ENCODE measurements at places on chromosomes 4 and X. TPM values are rescaled to one million over a fixed set of nuclear protein-coding genes. Genes with fewer than 3 reads are reported as not detected.

GRCh38 chr4:183670251-183670650 lies 11.2 kb downstream of the TRAPPC11 start:
- no peak for DNase-seq

- DNase-seq = no peak
Measured at GRCh38 chr4:866761-867390, 40.9 kb upstream of the CPLX1 start.

DNA sequence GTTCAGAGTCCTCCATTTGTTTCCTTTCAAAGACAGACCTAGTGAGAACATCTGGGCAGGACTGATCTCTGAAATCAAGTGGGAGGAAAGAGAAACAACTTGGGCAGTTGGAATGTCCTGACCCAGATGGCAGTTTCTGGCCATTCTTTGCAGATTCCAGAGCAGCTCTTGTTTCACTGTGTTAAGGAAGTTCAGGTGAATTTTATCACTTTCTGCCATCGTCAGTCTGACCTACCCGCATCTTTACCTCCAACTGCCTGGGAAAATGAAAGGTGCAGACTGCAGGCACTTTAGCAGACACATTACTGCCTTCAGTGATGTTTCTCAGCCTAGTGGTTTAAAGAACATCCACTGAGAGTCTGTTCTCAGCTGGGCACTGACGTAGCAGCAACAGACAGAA lies 216.2 kb downstream of the CEP135 start:
- no peak for DNase-seq

Gene TMEM271
- not detected for total RNA-seq

Gene HS3ST1
- total RNA-seq = 6.8 TPM

GRCh38 chrX:44157283-44157682 lies 184.1 kb upstream of the NDP start:
- no peak for DNase-seq

DNA sequence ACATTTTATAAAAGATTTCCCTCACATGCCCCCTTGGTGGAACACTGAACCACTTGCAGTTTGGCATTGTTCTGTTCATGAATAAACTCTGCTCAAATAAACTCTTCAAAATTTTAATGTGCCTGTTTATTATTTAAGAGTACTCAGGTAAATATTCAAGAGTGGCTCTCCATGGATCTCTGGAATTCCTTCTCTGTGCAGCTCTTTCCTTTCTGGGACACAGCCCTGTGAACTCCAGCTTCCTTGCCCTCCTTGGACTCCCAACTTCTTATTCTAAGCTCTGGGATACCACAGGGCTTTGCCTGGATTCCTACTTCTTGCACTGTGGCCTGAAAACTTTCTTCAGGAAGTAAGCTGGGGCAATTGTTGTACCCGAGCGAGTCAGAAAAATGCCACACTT lies 8.3 kb downstream of the BEX3 start:
- no peak for DNase-seq

GRCh38 chrX:146881521-146881920 lies 67.0 kb upstream of the CXorf51A start:
- no peak for DNase-seq

GRCh38 chr4:83785891-83786290 lies 250.0 kb downstream of the GPAT3 start:
- no peak for DNase-seq

- DNase-seq = no peak
Measured at GRCh38 chr4:2638730-2639129, 102.3 kb downstream of the FAM193A start.

DNA sequence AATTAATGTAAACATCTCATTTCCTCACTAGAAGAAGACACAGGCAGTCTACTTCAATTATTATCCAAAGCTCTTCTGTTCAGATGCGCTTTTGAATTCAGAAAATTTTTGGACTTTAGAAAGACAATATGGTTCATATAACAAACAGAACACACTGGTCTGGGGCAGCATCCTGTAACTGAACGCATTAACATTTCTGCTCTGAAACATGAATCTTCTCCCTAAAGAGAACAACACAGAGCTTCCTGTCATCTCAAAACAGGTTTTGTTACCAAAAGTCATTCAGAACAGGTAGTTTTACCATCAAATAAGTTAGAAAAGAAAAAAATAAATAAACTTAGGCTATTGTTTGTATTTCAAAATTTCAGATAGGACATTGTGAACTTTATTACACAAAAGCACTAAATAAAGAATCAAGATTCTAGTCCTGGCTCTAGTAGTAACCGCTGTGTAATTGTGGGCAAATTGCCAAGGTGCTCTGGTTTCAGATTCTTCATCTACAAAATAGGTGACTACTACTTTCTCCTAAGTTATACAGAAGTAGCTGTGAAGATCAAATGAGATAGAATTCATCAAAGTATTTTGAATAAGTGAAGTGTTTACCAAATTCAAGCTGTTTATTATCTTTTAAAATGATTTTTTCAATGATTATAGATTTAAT lies 252.3 kb upstream of the RASGEF1B start:
- DNase-seq = no peak

- no peak for DNase-seq
Measured at GRCh38 chr4:17328141-17328815, 183.6 kb downstream of the QDPR start.

Gene SLC10A3
- 19.7 TPM for total RNA-seq

Gene WDR45
- total RNA-seq = 63.4 TPM

DNA sequence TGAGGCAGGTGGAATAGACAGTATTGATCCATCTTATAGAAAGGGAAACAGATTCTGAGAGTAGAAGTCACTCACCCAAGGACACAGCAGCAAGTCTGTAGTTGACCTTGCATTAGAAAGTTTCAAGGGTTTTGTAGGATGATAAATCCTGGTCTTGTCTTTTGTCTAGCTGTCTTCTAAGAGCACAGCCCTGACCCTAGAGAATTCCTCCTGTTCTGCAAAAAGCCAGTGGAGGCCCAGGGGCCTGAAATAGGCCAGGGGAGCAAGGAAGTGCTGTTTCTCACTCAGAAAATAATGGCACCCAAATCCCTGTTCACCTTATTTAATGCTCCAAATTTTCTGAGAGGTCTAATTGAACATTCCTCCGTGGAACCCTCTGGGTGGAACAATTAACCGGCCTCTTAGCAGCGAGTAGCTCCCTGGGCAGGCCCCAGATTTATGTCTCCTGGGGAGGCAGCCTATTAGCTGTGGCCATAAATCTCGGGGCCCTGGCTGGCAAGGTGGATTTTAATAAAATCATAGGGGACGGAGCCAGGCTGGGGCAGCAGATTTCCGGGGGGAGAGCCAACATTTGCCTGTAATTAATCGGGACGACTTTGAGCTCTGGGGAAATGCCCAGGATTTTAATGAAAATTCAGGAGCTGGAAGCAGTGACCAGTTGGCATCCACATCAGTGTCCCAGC lies 49.2 kb upstream of the MSX1 start:
- DNase-seq = no peak

Gene PNMA5
- 0.14 TPM for total RNA-seq
